ENCODE measurements at places on chromosomes 5 and 9.
A peak's percentile ranks its signal among the peaks of the same experiment; 100 is the strongest.

GRCh38 chr5:54073735-54074134, 236.6 kb downstream of the ARL15 start:
- no peak for DNase-seq

DNA sequence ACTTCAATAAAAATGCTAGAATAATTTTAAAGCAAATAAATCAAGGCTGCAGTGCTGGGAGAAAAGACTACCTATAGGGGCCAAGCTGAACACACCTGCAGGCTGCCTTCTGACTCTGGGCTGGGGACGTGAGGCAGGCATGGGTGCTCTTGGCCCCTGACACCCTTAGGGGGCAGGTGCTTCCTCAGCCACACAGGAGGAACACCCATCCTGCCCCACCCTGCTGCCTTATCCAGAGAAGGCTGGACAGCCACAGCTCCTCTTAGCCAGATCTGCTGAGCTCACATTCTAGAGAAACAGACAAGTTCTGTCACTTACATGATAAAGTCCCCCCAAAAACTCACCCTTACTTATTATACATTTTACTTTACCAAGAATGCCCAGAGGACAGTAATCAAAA, 6.6 kb upstream of the LMX1B start:
- DNase-seq, result no peak

DNA sequence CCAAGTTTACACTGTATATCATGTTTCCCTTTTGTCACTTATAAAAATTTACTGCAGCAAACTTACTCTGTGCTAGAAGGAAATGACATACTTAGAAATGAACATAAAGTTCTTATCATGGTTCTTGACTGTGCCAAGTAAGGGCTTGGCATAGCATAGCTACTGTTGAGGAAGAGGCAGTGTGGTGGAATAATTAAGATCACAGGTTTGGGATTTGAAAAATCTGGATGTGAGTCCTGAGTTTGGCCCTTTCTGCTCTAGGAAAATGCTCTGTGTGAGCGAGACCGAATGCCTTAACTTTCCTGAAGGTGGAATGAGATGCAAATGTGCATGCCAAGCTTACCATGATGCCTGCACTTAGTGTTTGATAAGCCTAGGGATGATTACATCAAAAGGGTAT, 99.5 kb downstream of the INSYN2B start:
- peak; percentile 12 for DNase-seq

GRCh38 chr5:126682856-126683255, 82.1 kb downstream of the PHAX start:
- DNase-seq, result no peak

DNA sequence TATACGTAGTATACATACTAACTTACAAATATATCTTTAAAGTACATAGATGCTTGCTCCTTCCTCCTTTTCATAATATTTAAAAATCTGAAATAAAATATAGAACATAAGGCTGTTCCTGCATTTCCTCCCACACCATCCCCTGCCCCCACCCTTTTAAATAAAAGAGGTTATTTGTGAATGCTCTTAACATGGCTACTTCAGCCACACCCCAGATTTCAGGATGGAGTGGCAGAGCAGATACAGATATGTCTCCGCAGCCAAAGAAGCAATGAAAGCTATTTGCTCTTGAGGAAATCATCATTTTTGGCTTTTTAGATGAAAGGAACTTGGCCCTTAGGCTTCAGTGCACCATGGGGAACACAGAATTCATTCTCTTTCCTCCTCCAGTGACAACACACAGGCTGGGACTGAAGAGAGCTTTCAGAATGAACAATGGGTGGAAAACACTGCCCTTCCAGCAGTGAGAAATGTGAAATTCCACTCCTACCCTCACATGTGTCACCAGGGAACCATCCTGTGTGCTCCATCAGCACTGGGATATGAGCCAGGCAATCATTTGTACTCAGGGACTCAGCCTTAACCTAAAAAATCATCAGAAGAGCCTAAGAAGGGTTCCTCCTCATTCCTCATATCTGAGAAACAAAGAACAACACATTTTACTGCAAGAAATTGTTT, 134.3 kb downstream of the PPP2R2B start:
- no peak for DNase-seq

DNA sequence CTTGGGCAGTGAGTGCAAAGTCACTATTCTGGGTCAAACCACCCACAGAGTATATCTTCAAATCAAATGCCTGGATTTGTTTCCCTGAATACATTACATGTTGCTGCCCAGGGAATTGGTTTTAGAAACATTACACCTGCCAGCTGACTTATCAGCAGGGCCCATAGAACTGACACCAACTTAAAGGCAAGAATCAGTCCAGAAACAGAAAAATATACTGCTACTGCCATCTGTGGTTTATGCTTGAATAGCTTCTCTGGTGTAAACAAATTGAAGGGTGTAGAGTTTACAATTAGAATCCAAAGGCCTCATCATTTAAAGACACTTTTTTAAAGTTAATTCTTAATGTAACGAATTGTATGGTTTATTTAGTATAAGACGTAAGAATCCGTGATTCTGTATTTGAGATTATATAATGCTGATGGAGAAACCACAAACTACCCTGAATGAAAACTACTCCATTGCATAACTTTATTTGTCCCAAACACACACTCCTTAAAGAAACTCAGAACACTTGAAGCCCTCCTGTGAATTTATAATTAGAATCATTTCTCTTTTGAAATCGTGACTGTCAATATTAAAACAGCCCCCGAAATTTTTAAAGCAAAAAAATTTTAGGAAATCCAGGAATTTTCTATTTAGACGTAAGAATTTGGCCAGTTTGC, 6.2 kb downstream of the NR6A1 start:
- DNase-seq, result peak; percentile 78

- no peak for DNase-seq
Observed at GRCh38 chr5:171978016-171978415, 28.4 kb downstream of the FBXW11 start.

- DNase-seq, result no peak
Observed at GRCh38 chr5:81980598-81981260, 8.9 kb downstream of the ATG10 start.

DNA sequence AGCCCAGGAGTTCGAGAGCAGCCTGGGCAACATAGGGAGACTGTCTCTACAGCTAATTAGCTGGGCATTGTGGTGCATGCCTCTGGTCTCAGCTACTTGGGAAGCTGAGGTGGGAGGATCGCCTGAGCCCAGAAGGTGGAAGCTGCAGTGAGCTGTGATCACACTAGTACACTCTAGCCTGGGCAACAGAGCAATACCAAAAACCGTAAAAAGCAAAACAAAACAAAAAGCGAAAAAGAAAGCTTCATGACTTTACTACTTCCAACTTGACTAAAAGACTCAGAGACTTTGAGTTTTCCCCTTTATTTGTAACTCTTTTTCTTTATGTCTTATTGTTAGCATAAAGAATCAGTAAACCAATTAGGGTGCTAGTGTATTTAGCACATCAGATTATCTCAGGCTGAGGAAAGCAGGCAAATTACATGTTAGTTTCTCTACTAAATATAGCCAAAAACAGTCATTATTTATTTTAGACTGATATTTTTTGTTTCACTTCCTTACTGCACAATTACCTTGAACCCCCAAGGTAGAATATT, 5.4 kb downstream of the RAD17 start:
- no peak for DNase-seq

DNA sequence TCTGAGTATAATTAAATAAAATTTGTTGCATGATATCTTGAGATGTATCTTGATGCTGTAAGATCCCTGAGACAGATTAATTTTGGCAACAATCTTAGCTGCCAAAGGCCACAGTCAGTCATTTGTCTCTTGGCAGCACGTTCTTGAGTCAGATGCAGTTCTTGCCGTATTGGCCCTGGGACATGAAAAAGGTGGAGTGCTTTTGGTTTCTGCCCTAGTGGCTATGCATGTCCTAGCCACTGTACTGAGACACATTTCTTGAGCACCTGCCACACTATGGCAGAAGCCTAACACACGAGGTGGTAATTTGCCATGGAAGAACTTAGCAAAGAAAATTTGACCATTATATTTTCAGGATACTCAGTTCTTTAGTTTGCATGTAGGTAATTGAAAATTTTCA, 45.0 kb upstream of the PHF2 start:
- peak; percentile 16 for DNase-seq

DNA sequence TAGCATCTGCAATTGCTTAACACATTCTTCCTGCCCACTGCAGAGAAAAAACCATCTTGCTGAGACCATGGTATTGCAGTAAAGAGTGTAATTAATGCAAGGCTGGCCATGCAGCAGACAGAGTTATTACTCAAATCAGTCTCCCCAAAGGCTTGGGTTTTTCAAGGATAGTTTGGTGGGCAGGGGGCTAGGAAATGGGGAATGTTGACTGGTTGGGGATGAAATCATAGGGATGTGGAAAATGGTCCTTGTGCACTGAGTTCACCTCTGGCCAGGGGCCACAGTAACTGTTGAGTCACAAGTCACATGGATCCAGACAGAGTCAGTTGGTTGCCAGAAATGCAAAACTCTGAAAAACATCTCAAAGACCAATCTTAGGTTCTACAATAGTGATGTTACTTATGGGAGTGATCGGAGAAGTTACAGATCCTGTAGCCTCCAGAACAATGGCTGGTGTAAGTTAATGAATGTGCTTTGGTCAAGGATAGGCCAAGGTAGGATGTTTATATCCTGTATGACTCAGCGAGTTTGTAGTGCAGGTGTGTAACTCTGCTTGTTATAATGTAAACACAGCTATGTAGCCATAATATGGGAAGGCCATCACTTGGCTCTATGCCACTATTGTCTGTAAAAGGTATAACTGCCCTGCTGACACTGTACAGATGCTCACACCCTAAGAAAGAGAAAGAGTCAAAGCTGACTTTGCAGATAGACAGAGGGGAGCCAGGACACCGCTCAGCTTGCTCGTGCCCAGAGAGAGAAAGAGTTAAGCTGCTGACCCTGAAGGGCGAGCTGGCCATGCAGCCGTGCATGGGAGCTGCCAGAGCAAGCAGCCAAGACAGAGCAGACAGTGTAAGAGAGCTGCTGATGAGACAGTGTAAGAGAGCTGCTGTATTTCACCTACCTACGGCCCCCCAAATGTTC, 27.2 kb downstream of the C9orf152 start:
- no peak for DNase-seq

- DNase-seq, result no peak
Observed at GRCh38 chr9:94144394-94144793, 60.1 kb downstream of the PTPDC1 start.

GRCh38 chr5:100444961-100445360, 90.2 kb upstream of the FAM174A start:
- DNase-seq, result no peak

DNA sequence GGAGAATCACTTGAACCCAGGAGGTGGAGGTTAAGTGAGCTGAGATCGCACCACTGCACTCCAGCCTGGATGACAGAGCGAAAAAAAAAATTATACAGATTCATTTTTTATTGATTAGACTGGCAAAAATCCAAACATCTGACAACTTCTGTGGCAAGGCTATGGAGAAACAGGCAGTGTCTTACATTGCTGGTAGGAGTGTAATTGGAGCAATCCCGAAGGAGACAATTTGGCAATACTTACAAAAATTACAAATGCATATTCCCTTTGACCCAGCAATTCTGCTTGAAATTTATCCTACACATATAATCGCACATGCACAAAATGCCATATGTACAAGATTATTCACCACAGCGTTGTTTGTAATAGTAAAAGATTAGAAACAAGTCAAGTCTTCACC, 86.8 kb downstream of the MAPKAP1 start:
- DNase-seq, result no peak

GRCh38 chr9:90855208-90855902, 53.7 kb downstream of the SYK start:
- no peak for DNase-seq

GRCh38 chr9:36127652-36128244, 8.8 kb upstream of the GLIPR2 start:
- DNase-seq, result peak; percentile 62

- peak; percentile 70 for DNase-seq
Observed at GRCh38 chr5:124738681-124739633, 7.5 kb downstream of the ZNF608 start.

GRCh38 chr9:86968258-86968920, 21.1 kb upstream of the GAS1 start:
- no peak for DNase-seq

GRCh38 chr9:90724112-90724511, 77.5 kb upstream of the SYK start:
- no peak for DNase-seq

DNA sequence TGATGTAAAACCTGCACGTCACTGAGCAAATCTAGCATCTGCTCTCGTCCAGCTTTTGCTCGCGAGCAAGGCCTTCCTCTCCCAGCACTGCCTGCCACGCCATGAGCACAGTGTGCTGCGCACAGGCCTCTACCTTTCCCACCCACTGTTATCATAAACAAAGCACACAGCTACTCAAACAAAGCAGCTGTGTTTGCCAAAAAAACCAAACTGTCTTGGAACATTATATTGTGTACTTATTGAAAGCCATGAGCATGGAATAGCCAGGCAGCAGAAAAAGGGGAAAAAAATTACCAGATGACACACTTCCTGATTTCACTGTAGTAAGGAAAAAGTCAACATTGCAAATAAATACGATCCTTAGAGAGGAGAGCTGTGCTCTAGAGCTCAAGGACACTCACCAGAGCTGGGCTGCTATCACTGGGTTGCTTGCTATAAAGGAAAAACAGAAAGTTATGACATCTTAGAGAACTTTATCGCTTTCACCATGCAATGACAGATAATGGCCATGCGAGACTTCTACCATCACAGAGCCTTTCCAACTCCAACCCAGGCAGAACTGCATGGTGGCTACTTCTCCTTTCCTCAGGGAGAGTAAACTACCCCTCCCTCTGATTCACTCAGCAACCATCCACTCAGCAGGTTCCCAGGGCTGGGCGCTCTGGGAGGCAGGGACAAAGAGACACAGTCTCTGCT, 69.6 kb downstream of the EPB41L4B start:
- no peak for DNase-seq

DNA sequence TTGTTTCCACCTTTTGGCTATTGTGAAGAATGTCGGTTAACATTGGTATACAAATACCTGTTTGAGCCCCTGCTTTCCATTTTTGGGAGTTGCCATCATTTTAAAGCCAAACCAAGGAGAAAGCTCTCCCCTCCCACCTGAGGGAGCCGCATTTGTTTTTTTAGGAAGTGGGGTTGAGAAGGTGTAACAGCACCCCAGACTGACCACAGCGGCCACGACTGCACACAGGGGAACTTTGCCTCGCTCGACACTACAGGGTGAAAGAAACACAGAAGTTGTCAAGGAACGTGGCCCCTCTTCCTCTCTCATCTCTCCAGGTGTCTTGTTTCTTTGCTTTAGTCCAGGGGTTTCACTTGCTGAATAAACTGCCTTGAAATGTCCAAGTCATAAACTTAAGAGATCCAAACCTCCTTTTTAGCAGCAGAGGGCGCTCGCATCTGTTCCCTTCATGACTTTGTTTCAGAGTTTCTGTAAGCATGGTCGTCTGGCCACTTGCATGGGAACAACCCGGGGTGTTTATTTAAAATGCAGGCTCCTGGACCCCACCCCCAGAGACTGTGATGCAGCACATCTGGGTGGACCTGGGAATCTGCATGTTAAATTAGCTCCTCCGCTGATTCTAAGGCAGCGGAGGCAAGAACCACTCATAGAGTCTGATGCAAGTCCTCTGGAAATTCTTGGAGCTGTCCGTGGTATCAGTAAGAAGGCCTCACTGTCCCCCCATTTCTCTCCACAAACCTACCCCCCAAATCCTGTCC, 2.1 kb upstream of the TTLL11 start:
- DNase-seq, result peak; percentile 85

All from hematopoietic multipotent progenitor cell treated with erythropoietin and hydrocortisone succinate and interleukin-3 and kit ligand, for 4 days (in vitro differentiated cells).